ENCODE measurements at places on chromosomes 16 and 17. TPM values are rescaled to one million over a fixed set of nuclear protein-coding genes. Genes with fewer than 3 reads are reported as not detected.

- DNase-seq = no peak
These were observed 1.7 kb downstream of the USP32 start for GRCh38 chr17:60390186-60390585.

Gene TMEM88
- 57.4 TPM for polyA plus RNA-seq

DNA sequence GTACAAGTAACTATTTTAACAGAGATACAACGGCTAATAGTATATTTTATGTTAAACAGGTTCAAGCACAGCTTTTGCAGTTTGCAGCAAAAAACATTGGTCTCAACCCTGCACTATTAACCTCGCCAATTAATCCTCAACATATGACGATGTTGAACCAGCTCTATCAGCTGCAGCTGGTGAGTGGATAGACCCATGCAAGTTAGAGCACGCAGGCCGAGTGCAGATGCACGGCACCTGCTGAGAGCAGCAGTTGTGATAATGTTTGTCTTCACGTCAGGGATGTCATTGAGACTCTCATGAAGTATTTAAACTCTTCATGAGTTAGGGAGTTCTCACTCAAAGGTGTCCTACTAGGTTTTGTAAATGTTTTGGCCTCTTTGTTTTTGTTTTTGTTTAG is 45.6 kb downstream of the TMC6 start:
- DNase-seq = no peak

- no peak for DNase-seq
These were observed 3.7 kb downstream of the CBLN1 start for GRCh38 chr16:49277766-49278566.

GRCh38 chr17:7944326-7944725 is 12.3 kb downstream of the CNTROB start:
- no peak for DNase-seq

GRCh38 chr17:15087946-15088345 is 177.2 kb downstream of the PMP22 start:
- no peak for DNase-seq
